ENCODE measurements at places on chromosomes 12 and 14.

DNA sequence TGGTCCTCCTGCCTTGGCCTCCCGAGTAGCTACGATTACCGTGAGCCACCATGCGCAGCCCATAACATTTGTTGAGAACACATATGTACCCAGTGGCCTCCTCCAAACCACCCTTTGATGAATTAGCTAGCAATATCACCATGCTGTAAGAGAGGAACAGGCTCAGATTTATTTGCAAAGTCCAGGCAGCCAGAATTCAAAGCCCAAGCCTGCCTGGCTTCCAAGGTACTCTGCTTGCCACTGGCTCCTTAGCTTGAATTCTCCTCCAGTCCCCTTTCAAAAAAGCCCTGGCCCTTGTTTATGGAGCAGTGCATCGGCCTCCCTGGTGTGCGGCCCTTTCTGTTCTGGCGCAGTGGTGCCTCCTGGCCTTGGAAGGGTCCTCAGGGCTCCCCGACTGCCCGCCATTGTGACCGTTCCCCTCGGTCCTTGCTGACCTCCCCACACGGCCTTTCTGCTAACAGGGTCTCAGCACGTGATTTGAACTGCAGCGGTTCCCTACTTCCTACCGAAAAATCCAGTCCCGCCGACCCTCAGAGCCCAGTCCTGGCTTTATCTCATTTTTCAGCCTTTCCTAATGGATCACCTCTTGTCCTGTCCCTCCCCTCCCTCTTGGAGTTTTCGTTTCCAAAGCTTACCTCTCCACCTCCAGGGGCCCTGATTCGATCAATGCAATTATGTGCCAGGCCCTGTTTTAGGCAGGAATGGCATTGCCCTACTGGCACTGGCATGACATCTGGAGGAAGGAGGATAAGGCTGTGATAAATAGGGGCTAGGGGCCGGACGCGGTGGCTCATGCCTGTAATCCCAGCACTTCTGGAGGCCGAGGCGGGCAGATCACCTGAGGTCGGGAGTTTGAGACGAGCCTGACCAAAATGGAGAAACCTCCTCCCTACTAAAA, 22.0 kb downstream of the SLC25A29 start:
- no peak for DNase-seq

GRCh38 chr14:68210729-68211299, 391.2 kb downstream of the RAD51B start:
- peak; percentile 95 for DNase-seq

GRCh38 chr14:23327947-23328744, 6.9 kb downstream of the PABPN1 start:
- DNase-seq, result peak; percentile 83

DNA sequence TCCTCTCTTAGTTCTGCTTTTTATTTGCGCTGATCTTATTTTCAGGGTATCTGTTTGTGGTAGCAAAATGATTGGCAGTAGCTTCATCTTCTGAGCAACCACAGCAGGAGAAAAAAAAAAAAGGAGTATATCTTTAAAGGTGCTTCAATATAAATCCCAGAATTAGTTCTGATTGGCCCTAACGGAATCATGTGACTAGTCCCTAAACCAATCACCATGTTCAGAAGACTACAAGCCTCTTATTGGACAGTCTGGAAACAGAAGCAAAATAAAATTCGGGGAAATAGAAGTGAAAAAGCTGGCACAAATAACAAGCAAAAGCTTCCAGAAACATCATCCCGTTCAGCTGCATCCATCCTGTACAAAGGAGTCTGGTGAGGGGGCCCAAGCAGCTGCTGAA, 49.9 kb upstream of the PTPRO start:
- peak; percentile 8 for DNase-seq

DNA sequence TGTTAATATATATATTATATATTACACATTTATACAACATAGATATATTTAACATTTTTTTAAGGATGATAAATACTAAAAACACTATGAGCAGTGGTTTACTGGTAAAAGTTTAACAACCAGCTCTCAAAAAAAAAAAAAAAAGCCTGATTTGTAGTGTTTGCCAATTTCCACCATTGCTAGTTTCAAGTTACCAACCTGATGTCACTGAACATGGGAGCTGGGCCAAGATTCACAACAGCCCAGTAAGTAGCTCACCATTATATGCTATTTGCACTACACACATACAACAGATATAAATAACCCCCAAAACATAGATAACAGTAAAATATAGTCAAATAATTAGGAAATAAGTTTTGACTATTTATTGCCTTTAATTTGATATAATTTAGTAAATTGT, 28.9 kb upstream of the TMX1 start:
- no peak for DNase-seq

GRCh38 chr12:91009319-91009950, 4.7 kb upstream of the EPYC start:
- DNase-seq, result peak; percentile 69

- DNase-seq, result no peak
These were observed 21.4 kb downstream of the ADGRD1 start for GRCh38 chr12:130975116-130975515.

Data from GM12865 (cell line).